ENCODE measurements at places on chromosomes 7 and 10.

- no peak for DNase-seq
Measured at GRCh38 chr10:62795100-62795499, 9.4 kb upstream of the ADO start.

GRCh38 chr7:111815354-111815753 lies 253.1 kb upstream of the IMMP2L start:
- no peak for DNase-seq

DNA sequence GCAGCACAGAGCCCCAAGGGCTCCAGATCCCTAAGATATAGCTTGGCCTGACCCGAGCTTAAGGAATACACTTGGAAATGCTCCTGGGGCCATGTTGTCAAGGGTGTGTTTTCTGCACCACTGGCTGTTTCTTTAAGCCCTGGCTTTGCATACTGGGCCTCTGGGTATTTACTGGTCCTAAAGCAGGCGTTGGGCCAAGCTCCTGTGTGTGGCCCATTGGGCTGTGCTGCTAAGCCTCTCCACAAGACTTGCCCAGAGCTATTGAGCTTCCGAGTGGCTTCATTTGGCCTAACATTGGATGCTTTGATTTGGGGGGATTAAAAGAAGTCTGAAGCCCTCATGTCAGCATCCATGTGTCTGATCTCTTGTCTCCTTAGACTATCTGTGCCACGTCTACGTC lies 5.2 kb downstream of the YKT6 start:
- DNase-seq: no peak

DNA sequence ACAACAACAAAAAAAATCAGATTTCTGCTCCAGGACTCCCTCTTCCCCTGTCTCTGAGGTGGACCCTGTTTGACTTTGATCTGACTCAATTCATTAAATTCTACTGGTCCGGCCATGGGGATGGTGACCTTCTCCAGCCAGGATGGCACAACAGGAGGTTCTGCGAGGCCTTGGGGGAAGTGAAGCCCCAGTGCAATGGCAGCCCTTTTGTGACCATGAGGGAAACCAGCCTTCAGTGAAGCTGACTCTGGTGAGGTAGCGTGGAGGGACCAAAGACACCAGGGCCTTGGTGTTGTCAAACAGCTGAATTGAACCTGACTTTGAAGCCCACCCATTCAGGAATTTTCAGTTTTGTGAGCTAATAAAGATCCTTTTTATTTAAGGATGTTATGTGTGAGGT lies 44.5 kb downstream of the NPTX2 start:
- no peak for DNase-seq

GRCh38 chr10:58322072-58322834 lies 12.6 kb upstream of the UBE2D1 start:
- DNase-seq: no peak

GRCh38 chr10:74021248-74022055 lies 23.5 kb downstream of the VCL start:
- no peak for DNase-seq

GRCh38 chr7:16963044-16963443 lies 81.3 kb upstream of the AGR3 start:
- no peak for DNase-seq

DNA sequence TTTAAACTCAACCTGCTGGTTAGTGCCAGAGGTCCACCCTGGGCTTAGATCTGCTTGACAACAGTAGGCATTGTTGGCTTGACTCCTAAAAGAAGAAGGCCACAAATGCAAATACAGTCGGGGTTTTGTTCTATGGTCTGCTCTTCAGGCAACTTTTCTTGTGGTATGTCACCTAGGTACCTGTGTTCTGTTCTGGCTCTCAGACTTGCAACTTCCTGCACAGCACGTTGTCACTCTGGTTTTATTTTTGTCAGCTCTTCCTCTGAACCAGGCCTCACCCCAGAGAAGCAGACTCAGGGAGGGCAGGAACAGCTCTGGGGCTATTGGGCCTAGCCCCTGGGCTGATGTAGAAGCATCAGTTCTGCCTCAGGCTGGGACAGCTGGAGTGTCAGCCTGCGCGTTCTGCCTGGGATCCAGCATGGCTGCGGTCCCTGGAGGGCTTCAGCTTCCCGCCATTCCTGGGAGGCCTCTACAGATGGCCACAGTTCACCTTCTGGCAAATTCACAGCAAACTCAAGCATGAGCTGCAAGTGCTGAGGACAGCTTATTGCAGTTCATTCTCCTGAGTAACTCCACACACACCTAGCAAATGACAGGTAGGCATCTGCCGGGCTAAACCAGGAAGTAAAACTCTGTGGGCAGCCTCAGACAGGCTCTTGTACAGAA lies 11.0 kb upstream of the PDCD4 start:
- no peak for DNase-seq

GRCh38 chr7:30977896-30978564 lies 14.3 kb downstream of the GHRHR start:
- no peak for DNase-seq

DNA sequence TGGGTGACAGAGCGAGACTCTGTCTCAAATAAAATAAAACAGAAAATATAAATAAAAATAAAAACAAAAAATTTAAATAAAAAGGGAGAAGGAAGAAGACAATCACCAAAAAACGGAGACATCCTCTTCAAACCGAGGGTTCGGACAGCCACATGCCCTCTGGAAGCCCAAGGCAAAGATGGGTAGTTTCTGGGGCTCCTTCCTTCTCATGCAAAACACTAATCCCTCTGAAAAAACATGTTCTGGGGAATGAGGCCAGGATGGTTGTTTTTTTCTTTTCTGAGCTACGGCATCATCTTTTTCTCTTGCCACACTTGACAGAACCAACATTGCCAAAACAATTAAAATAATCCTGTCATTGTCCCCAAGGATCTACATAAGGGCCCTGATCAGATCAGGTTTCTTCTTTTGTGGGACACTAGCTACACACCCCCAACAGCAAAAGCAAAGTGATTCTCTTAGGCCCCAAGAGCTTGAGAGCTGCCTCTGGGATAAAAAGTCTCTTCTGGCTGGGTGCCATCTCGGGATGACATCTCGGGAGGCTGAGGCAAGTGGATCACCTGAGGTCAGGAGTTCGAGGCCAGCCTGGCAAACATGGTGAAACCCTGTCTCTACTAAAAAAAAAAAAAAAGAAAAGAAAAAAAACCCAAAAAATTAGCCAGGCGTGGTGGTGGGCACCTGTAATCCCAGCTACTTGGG lies 14.2 kb upstream of the POR start:
- DNase-seq: no peak

DNA sequence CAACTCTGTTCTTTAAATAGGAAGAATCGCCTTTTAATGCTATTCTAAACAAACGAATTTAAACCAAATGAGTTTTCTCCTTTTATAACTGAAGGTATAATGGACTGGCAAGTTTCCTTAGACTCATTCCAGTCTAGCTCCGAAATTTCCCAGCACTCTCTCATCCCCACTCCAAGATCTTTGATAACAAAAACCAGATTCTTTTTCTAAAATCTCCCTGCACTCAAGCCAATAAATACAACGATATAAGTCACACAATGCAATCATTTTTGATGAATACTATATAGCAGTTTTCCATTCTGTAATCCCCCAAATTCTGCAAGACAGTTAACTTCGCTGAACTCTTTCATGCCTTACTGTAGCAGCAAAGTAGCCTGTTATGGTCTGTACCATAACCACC lies 1.9 kb downstream of the OGA start:
- DNase-seq: no peak

GRCh38 chr10:16954280-16955030 lies 137.2 kb upstream of the RSU1 start:
- DNase-seq: no peak

DNA sequence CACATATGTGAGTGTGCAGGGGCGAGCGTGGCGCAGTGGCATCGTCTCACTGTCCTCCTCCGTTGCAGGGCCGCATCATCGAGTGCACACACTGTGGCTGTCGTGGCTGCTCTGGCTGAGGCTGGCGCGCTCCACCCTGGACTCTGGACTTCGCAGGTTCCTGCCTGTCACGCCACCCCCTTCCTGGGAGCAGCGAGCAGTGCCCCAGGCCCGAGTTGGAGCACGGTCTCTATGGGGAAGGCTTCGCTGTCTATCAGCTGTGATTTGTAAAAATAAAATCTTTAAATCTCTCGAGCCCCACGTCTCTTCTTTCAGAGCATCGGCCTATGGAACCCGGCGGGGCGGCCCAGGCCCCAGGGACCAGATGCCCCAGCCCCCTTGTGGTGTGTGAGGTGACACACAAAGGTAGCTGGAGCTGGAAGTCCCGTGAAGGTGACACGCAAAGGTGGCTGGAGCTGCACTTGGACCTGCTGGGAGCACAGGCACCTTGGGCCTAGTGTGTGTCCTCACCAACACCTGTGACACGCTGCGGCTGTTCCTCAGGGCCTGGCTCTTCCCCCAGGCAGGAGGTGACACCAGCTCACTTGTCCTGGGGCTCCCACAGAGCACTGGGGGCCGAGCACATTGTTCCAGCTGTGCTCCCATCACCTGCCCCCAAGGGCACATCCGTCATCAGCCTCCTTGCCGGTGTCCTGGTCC lies 10.7 kb downstream of the BUD31 start:
- DNase-seq: no peak

DNA sequence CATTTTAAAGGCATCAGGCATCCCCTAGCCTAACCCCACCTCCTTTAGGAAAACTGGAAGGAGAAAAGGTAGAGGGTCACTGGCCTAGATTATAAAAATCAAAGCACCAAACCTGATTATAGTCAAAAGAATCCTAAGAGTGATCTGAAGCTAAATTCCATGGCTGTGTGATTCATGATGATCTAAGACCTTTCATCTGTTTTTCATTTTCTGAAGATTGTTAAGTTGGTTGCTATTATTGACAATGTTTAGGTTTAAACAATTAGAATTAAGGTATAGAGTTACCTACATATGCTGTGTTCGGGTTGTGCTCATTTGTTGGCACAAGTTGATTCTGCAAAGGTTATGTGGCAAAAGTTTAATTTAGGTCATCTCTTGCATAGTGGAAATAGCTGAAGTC lies 148.7 kb downstream of the BICC1 start:
- DNase-seq: no peak

GRCh38 chr10:6072215-6072934 lies 10.2 kb upstream of the IL2RA start:
- DNase-seq: no peak

GRCh38 chr7:46492466-46492865 lies 571.4 kb upstream of the IGFBP3 start:
- DNase-seq: no peak

- DNase-seq: no peak
Measured at GRCh38 chr7:73871163-73872011, 10.4 kb downstream of the TMEM270 start.

- no peak for DNase-seq
Measured at GRCh38 chr7:108146070-108146842, 16.1 kb upstream of the LAMB4 start.

- DNase-seq: no peak
Measured at GRCh38 chr7:134766779-134767519, 12.5 kb upstream of the CALD1 start.

DNA sequence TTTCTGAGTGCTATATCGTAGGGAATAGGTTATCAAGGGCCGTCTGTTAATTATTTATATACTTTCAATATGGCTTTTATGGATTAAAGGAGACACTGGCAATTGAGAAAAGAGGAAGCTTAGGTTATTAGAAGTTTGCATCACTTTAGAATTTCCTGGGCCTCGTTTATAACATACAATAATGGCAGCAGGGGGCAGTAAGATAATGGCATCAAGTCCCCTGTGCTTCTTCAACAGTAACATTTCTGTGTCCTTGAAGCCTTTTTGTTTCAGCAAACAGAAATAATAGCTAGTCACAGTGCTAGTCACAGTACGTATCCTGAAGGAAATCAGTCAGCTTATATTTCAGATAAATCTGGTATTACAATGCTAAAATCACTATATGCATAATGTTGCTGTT lies 41.9 kb downstream of the SPAM1 start:
- no peak for DNase-seq

GRCh38 chr10:72509941-72510340 lies 115.9 kb downstream of the MICU1 start:
- no peak for DNase-seq

GRCh38 chr7:133409421-133409820 lies 156.5 kb downstream of the EXOC4 start:
- no peak for DNase-seq

- DNase-seq: peak; percentile 71
Measured at GRCh38 chr7:102432442-102433218, 745 bp upstream of the ORAI2 start.

- no peak for DNase-seq
Measured at GRCh38 chr7:99120916-99121315, 23.0 kb downstream of the SMURF1 start.

DNA sequence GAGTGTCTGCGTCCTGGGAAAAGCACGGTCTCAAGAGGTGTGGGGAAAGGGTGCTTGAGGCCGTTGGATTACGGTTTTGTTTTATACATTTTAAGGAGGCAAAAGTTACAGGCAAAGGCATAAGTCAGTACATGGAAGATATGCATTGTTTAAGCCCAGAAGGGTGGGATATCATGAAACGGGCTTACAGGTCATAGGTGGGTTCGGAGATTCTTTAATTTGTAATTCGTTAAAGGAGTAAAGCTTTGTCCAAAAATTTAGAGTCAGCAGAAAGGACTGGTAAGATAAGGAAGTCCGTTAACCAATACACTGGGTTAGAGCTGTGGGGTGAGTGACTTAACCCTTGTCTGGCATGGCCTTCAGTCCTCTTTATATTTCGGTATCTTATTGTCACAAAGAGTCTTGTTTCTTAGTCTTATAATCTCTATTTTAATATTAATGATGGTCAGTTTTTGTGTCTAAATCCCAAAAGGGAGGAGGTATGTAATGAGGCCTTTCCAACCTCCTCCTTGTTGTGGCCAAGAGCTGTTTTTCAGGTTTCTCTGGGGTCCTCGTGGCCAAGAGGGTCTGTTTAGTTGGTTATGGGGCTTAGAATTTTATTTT lies 12.7 kb downstream of the TSPAN14 start:
- DNase-seq: no peak

DNA sequence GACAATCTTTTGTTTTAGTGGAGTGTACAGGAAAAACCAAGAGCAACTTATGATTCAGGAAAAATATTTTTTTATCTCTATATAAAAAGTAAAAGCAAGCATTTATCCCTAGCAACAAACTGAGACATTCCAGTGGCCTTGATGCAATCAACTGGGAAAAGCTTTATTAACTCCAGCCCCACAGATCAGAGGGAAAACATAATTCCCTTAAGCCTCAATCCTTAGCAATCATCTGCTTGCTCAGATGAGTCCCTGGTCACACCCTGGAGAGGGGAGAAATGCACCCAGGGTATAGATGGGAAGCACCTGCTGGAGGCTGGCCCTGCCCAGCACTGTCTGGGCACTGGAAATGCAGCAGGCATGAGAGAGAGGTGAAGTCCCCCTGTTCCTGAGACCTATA lies 636.6 kb downstream of the TNS3 start:
- no peak for DNase-seq

GRCh38 chr10:61791216-61791615 lies 110.3 kb upstream of the ARID5B start:
- no peak for DNase-seq

GRCh38 chr7:42071372-42072261 lies 165.4 kb downstream of the GLI3 start:
- DNase-seq: no peak

DNA sequence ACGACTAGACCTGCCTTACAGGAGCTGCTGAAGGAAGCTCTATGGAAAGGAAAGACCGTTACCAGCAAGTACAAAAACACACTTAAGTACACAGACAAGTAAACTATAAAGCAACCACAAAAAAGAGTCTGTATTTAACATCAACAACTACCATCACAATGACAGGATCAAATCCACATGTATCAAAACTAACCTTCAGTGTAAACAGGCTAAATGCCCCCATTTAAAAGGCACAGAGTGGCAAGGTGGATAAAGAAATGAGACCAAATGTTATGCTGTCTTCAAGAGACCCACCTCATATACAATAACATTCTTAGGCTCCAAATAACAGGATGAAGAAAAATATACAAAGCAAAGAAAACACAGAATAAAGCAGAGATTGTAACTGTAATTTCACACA lies 307.0 kb upstream of the DKK1 start:
- no peak for DNase-seq

GRCh38 chr10:120582753-120583152 lies 125.7 kb downstream of the PLPP4 start:
- DNase-seq: no peak

Data from activated gamma-delta T cell (primary cell).